GM18507 (cell line): ENCODE measurements at places on chromosomes 12 and 14.

DNA sequence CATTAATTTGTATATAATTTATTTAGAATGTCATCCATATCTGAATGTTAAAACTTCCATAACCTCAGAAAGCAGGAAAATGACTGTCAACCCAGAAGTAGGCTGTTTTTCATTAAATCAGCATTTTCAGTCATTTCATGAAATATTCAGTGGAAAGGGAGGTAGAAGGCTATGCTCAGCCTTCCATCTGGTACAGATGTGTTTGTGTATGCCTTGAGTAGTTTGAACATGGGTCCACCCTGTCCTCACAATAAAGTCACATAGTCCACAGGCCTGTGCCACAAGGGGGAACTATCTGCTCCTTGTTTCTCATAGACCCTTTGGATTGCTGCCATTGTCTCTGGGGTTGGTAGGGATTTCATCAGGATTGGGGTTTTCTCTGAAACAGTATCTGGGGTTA lies 9.1 kb downstream of the LACRT start:
- no peak for DNase-seq

DNA sequence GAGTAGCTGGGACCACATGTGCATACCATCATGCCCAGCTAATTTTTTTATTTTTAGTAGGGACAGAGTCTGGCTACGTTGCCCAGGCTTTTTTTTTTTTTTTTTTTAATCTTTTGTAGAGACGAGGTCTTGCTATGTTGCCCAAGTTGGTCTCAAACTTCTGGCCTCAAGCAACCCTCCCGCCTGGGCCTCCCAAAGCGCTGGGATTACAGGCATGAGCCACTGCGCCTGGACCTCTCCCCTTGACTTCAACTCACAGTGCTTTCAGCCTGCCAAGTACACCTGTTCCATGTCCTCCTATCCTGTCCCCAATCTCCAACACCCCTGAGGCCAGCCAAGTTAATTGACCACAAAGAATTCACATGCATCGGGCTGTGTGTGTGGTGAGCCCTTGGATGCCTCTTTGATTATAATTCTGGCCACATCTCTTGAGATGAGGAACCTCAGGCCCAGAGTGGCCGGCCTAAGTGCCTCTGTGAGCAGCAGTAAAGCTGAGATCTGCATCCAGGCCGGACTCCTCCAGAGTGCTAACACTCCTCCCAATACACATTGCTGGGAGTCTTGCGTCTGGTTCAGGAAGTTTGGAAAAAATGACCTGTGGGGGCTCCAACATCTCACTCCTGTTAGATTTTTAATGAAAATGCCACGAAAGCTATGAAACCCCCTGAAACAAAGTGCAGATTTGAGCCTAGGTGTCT lies 6.8 kb downstream of the RAB35 start:
- no peak for DNase-seq

DNA sequence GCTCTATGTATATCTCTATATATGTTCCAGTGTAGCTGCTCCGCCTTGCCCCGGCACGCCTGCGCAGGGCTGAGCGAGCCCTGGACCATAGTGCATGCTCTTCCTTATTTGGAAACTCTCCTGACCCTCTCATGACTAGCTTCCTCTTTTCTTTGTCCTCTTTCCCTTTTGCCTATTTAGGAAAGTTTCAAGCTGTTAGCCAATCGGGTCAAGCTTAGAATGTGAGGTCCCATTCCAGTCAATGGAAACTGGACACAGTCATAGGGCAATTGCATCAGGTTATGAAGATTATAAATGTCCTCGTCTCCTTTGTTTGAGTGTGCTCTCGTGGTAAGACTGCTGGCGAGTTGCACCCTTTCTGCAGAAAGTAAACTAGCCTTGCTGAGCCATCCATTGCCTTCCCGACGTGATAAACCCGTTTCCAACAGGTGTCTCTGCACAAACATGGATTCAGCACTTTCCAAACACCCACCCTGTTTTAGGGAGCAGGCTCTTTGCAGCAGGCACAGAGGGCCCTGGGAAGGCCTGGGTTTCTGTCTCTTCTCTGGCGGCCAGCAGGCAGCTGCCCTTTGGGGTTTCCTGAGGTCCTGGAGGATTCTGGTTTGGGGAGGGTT lies 30.9 kb downstream of the CCDC92 start:
- DNase-seq = no peak

DNA sequence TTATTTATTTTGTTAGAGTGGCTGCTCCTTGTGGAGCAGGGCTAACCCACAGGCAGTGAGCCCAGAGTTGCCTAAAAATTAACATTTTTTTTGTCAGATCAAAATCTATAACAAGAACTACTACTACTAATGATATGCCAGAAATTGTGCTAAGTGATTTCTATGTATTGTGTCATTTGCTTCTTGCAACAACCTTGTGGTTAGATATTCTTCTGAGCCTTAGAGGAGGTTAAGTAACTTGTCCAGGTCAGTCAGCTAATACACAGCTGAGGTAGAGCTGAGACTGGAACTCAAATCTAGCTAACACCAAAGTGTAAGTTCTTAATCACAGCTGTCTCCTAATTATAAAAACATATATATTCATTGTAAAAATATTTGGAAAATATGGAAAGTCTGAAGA lies 29.8 kb downstream of the CFL2 start:
- no peak for DNase-seq

GRCh38 chr14:72801836-72802587 lies 91.9 kb downstream of the DPF3 start:
- DNase-seq = no peak

GRCh38 chr12:121968876-121969275 lies 50.5 kb downstream of the CFAP251 start:
- DNase-seq = no peak

DNA sequence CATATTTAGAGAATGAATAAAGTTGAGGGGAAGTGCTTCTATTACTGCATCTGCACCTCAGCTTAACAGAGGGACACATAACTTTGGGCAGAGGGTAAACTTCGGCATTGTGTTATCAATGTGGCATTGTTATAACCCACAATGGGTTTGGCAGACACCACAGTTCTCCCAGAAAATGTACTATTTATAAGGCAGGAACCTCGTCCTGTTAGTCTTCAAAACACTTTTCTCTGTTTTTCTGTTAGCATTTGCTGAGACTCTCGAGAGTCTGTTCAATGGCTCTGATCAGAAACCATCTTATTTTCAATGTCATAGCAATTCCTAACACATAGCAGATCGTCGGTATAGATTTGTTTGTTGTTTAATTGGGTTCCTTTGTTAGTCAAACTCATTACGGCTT lies 13.9 kb downstream of the PPP1R36 start:
- DNase-seq = no peak

DNA sequence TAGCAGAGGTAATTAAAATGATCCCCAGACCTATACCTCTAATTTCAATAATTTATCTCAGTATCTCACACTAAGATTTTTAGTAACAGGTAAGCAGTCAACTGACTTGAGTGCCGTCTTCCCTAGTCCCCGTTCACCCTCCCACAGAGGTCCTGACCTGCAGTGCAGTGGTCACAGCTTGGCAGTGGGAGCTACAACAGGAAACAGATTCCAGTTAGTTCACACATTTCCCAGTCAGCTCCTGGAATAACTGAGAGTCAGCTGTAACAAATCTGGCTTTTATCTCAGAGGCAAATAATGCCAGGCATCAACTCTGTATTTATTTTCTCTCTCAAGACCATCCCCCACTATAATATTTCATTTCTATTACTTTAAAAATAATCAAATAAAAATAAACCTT lies 308.2 kb downstream of the ATP23 start:
- DNase-seq = no peak

DNA sequence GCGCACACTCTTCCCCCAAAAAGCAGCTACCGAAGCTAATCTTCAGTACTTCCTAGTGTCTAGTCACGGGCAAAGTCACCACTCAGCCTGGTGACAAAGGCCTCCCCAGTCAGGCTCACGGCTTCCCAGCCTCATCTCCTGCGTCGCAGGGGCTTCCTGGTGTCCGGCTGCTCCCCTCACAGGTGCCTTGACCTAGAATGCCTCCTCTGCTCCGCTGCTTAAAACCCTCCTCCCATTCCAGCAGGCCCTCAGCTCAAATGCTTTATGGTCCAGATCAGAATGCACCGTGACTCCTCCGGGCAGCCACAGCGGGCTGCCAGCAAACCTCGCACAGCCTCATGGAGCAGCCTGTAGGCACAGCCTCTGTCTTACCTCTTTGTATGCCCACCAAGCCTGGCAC lies 53.1 kb downstream of the PRIMA1 start:
- DNase-seq = no peak

GRCh38 chr14:84991021-84991420 lies 538.9 kb upstream of the FLRT2 start:
- DNase-seq = no peak

DNA sequence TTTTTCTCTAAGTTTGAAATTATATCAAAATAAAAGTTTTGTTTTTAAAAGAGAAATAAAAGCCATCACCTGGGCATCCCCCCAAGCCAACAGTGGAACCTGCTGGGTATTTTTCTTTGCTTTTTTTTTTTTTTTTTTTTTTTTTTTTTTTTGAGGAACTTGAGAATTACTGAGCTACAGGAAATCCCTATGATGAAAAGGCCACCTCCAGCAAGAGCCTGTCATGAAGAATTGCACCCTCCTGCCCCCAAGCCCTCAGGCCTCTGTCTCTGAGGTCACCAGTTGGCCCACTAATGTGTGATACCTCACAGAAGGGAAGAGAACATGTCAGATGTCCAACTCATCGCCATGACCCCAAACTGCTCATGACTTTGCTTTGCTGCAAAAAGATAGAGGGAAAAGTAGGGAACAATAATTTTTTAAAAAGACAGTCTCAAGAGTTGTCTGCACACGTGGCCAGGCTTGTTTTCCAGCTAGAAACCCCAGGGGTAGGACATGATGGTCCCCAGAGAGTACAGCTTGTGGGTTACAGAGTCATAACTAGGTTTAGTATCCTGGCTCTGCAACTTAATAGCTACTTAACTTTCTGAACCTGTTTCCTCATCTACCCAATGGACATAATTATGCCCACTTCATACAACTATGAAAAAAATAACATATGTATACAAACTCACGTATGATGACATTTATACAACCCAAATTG lies 124.3 kb upstream of the EGLN3 start:
- DNase-seq = no peak

GRCh38 chr12:131616738-131617137 lies 94.2 kb upstream of the SFSWAP start:
- DNase-seq = no peak

DNA sequence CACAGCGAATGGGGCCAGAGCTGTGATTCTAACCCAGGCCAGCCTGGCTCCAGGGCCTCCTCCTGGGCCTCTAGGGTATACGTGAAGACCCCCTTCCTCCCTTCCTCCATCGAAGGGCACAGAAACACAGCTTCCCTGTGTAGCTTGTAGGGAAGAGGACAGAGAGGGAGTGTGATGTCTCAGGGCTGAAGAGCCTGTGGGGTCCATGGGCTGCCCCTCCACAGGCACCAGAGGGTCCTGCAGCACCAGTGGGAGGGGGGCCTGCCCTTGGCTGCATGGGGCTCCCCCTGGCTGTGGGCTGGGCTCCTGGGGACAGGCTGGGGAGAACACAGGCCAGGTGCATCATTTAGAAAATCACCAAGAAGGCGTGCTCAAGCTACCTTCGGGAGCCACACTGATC lies 178.5 kb downstream of the CALM1 start:
- no peak for DNase-seq

GRCh38 chr12:11085419-11085818 lies 6.7 kb downstream of the TAS2R43 start:
- no peak for DNase-seq

DNA sequence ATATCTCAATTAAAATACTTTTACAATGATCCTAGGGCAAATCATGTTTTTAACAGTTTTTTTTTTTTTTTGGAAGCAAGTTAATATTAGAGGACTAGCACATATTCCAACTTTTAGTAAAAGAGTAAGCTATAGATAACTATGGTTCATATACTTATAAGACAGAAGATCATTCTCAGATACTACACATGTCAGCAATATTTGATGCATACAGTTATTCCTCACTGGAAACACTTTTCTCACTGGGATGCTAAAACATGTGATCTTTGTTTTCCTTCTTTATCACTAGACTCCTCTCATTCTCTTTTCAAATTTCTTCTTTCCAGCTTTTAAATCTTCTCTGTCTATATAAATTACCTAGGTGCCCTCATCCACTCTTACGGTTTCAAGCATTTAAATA lies 1020.4 kb upstream of the FBXO33 start:
- DNase-seq = no peak

- DNase-seq = no peak
Observed at GRCh38 chr12:54977857-54978256, 6.7 kb downstream of the TESPA1 start.
